CD4-positive, alpha-beta T cell treated with Interleukin-4 for 4 hours (primary cell): ENCODE measurements at places on chromosomes 4 and X.

GRCh38 chrX:39324233-39324930 is 523.1 kb downstream of the MID1IP1 start:
- no peak for DNase-seq

- no peak for DNase-seq
These were observed 100.6 kb downstream of the NHS start for GRCh38 chrX:17475449-17476217.

DNA sequence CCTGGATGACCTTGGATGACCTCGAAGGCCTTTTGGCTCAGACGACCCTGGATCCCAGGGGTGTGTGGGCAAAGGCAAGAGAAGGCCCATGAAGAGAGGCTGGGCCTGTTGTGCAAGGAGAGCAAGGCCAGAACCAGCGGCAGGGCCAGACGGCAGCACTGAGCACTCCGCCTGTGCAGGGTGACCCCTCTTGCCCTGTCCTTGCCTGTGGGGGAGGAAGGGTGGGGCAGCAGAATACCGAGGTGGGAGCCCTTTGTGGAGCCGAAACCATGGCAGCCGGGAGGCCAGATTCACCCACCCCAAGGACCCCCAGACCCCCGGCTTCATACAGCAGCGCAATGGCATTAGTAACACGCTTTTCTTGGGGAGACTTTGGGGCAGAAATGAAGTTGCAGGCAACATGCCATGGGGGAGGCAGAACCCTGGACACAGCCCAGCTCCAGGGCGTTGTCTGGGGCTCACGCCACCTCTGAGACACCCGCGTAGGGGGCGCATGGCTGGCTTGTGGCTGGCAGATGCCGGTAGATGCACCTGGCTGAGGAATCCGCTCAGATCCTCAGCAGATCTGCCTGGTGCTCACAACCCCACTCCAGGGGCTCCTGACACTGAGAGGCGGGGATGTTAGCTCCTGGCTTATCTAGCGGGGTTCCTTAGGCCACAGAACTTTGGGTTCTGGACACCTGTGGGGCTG is 114.5 kb downstream of the FAM53A start:
- DNase-seq: no peak

DNA sequence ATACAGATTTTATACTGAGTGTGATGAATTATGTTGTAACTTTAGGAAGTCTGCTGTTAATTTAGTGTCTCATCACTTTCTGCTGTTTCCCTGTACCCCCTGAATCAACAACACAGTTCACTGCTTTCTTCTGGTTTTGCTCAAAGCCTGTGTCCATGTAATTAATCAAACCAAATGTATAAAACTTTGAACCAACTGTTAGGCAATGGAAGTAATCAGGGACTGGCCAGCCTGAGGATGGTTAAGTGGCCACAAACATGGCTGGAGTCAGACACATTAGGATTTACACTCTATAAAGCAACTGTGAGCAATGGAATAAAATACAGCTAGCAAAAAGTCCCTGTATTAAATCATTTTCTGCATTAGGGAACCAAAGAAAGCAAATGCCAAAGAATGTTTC is 42.6 kb downstream of the CXCL1 start:
- no peak for DNase-seq

DNA sequence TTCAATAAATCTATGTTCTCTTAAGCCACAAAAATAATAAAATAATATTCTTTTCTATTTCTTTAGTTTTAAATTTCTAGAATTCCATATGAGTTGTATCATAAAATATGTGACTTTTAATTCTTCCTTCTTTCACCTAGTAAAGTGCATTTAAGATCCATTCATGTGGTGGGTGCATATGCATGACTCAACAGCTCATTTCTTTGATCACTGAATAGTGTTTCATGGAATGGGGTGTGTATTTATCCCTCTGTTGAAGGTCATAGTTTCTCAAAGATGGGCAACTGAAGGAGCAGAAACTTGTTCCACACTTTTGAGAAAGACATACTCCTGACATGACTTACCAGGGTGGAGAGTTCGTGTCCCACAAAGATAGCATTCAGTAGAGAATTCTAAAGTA is 1230.3 kb upstream of the AGA start:
- DNase-seq: no peak

GRCh38 chrX:20270562-20270890 is 3.8 kb upstream of the RPS6KA3 start:
- DNase-seq: no peak

- DNase-seq: no peak
These were observed 93.0 kb downstream of the TSPAN7 start for GRCh38 chrX:38654302-38654701.

- DNase-seq: no peak
These were observed 83.4 kb downstream of the UCHL1 start for GRCh38 chr4:41339812-41340809.

DNA sequence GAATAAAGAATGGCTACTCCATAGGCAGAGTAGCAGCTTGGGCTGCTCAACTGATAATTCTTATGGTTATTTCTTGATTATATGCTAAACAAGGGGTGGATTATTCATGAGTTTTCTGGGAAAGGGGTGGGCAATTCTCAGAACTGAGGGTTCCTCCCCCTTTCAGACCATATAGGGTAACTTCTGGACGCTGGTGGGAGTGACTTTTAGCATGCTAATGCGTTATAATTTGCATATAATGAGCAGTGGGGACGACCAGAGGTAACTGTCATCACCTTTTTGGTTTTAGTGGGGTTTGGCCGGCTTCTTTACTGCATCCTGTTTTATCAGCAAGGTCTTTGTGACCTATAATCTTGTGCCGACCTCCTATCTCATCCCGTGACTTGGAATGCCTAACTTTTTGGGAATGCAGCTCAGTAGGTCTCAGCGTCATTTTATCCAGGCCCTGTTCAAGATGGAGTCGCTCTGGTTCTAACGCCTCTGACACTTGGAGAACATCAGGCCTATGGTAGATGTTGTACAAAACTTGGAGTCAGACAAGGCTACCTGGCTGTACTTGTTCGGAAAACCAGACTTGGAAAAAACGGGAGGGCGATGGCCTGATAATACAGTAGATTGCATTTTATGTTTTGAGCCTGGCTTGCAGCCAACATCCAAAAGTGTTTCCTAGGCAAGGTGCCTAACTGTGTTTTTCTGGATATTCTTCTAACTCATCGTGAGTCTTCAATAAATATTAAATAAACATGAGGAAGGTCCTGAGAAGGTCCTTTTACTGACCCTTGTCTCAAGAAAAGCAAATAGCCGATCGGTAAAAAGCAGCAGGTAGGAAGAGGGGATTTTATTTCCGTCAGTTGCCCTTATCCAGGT is 1.8 kb upstream of the TMEM164 start:
- no peak for DNase-seq

GRCh38 chr4:122816476-122816875 is 10.2 kb upstream of the FGF2 start:
- DNase-seq: no peak

GRCh38 chrX:2282490-2283090 is 218.2 kb downstream of the DHRSX start:
- no peak for DNase-seq

- DNase-seq: no peak
These were observed 15.7 kb upstream of the SLC10A4 start for GRCh38 chr4:48467442-48467841.

DNA sequence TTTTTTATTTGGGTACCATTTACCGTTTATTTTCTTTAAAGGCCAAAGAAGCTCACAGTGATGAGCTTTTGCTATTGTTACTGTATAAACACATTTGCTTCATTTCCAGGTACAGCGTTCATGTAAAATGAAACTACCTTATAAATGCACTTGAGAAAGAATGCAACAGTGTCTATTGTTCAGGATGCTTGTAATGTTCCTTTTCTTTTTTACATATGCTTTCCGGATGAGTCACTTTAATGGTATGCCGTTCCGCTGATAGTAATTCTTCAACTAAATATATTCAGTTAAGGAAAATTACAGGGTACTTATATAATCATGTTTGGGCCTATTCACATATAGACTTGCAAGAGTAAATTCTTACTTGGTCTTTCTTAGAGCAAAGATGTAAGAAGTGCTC is 354.9 kb downstream of the RPA4 start:
- no peak for DNase-seq

DNA sequence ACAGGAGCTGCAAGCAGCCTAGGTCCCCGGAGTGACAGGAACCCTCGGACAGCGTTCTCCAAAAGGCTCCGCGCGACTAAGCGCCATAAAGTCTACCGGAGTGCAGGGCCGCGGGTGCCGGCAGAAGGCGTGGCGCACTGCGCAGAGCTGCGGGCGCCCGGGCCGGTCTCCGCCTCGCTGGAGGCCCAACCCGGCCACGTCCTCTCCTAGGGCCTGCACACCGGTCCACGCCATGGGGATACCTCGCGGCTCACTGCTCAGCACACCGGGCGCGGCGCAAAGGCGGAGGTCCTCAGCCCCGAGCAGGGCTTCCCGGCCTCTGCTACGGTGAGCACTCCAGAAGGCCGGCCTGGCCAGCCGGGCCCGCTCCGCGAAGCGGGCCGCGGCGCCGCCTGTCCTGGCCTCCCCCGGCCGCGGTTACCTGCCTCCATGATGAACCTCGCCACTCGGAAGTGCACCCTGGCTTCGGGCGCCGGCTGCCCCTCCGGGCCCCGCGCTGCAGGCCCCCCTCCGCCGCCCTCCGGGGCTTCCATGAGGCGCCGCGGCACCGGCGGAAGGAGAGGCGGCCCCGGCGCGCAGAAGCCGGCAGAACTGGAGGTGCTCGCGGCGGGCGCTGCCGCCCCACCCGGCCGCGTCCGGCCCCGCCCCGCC is at the start of gene CCNQ:
TSS of gene CCNQ (minus strand) at position 599 of the 651 bp plus-strand sequence. CDS start at position 533, 66 bp downstream.
- no peak for DNase-seq

DNA sequence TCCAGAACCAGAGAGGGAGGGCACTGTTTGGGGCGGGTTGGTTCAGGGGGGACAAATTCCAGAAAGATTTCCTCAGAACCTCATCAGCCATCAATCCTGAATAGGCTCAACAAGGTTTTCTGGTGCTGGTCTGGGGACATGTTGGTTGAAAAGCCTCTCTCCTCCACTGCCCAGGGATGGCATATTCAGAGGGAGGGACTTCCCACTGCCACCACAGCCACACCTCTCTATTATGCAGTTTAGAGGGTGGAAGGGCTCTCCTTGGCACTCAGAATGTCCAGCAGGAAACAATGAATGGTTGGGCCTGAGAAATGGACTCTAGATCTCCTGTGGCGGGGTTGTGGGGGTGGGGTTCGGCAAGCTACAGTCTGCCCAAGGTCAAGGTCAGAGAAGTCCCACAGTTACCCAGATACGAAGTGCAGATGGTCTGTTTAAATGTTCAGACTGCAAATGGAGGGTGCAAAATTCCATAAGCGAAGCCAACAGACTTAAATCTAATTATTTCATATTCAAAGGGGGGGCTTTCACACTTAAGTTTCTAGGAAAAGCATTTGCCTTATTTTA is 70.7 kb downstream of the LEF1 start:
- DNase-seq: no peak

DNA sequence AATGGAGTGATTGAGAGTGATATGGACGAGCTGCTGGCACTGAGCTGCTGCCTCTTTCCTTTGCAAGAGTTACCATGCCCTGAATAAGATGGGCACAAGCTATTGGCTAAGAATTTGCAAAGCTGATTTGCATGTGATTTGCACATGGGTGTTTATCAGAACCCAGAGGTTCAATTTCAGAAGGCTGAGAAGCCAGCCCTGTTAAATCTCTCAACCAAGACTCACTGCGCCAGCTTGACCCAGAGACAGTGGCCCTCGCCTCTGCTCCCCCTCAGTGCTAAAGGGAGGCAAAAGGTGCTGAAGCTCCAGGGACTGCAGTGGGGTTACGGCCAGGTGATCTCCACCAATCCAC is 701 bp downstream of the ARHGAP4 start:
- peak; percentile 35 for DNase-seq

GRCh38 chr4:176380352-176381157 is 60.8 kb downstream of the SPCS3 start:
- no peak for DNase-seq

GRCh38 chr4:134691915-134692314 is 490.3 kb upstream of the PABPC4L start:
- no peak for DNase-seq

DNA sequence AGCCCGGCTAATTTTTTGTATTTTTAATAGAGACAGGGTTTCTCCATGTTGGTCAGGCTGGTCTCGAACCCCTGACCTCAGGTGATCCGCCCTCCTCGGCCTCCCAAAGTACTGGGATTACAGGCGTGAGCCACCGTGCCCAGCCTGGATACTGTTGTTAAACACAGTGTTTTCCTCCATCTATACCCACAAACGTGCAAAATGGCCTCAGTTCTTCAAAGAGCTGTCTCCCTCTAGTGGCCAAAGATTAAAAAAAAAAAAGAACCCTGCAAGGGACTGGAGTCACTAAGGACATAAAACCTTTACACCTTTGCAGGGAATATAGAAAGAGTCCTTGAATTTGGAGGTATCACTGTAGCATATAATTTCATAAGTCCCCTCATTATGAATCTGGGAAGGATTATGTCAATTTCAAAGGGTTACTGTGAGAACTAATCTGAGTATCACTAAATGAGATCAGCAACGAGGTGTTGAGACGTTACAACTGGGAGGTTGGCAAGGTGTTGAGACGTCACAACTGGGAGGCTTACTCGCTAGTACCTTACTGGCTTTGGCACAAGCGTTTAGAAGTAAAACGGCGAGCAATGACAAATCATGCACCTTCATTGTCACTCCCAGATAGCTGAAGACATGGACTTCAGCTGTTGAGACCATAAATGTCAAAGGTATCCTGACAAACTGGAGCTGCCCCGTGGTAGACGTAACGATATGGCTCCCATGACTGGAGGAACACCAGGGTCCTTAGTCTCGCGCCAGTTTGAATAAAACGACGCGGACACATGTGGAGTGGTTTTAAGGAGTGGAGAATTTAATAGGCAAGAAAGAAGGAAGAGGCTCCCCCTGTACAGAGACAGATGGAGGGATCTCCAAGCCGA is 33.4 kb upstream of the ENPP6 start:
- DNase-seq: peak; percentile 50

GRCh38 chrX:69555481-69556041 is 51.4 kb downstream of the NALF2 start:
- no peak for DNase-seq

- no peak for DNase-seq
These were observed 24.4 kb downstream of the ADGRL3 start for GRCh38 chr4:61224573-61224972.

GRCh38 chr4:169399976-169400767 is 129.4 kb upstream of the SH3RF1 start:
- no peak for DNase-seq

GRCh38 chr4:139619644-139620043 is 46.0 kb upstream of the MGST2 start:
- no peak for DNase-seq

DNA sequence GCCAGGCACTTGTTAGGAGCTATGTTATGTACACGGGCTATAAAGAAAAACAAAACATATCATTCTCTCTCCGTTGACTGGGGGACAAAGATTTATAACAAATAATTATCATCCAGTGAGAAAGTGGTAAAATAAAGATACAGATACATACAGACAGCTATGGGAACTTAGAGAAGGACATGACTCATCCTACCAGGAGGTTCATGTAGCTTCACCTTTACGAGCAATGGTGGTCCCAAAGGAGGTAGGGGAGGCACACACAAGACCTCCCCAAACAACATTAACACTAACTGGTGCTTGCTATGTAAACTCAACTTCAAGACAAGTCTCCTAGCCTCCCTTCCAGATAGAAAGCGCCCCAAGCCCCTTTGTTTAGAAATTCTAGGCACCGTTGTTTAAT is 8.9 kb downstream of the AMBN start:
- no peak for DNase-seq
